ENCODE measurements at places on chromosomes 6 and 20.

- no peak for DNase-seq
Measured at GRCh38 chr20:36653456-36653855, 7.5 kb upstream of the SLA2 start.

DNA sequence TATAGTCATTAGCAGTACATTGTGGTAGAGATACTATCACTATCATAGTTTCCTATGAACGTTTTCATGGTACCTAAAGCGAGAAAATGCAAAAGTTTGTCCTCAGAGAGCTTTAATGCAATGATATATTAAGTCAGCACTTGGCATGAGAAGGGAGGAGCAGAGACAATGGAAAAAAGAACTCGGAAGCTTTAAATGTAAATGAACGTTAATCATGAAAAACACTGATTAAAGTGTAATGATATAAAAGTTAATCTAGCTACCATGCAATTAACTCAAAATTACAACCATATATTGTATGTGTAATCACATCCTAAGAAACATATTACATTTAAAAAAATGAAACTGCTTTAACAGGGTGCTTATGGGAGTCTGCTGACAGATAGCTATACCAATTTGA is 282.7 kb downstream of the HDGFL1 start:
- no peak for DNase-seq

DNA sequence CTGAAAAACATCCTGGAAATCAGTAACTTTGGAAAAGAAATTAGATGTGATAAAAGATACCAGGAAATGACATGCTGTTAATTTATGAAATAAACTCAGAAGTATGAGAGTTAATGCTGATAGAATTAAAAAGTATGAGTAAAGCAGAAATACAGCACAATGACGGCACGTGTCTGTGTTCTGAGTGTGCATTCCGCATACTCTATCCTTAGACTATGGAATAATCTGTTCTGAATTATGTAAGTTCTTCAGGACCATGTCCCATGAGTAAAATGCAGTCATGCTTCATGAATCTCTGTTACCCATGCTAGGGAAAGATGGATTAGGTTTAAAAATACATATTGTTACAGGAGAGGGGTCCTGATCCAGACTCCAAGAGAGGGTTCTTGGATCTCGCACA is 21.7 kb downstream of the HECA start:
- DNase-seq, result no peak

GRCh38 chr6:31768363-31769257 is 6.2 kb downstream of the SAPCD1 start:
- no peak for DNase-seq

GRCh38 chr6:136599329-136600011 is 49.2 kb upstream of the MAP7 start:
- DNase-seq, result no peak

- no peak for DNase-seq
Measured at GRCh38 chr6:43614396-43614730, 14.7 kb downstream of the GTPBP2 start.

DNA sequence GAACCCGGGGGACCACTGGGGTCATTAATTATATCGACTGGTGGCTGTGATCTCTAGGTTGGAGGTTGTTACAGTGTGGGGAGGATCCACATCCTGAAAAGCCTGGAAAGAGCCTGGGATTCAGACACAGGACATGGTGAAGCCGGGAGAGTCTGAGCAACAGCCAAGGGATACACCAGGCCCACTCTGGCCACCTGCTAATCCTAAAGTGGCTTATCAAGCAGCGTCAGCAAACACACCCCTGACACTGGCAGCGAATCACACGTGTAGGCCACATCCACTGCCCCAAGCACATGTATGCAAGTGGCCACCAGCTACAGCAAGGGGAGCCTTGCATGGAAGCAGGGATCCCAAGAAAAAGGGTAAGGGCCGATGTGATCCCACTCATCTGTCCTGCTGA is 41.0 kb downstream of the GFOD1 start:
- no peak for DNase-seq

DNA sequence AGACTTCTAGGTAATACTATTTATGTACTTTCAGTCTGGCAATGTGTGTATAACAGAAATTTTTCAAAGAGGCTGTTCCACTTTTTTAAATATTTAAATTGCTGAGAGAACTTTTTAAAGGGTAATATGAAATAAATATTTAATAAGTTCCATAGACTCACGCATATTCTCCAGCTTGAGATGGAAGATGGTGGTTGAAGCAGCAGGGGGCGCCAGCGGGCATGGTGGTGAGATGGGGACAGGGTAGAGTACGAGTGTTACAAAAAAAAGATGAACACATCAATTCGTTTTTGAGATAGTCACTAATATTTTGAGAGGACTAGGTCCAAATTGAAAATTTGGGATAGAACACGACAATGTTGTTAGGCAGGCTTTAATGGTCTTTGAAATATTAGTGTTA is 68.4 kb downstream of the RSPO3 start:
- DNase-seq, result peak; percentile 60

DNA sequence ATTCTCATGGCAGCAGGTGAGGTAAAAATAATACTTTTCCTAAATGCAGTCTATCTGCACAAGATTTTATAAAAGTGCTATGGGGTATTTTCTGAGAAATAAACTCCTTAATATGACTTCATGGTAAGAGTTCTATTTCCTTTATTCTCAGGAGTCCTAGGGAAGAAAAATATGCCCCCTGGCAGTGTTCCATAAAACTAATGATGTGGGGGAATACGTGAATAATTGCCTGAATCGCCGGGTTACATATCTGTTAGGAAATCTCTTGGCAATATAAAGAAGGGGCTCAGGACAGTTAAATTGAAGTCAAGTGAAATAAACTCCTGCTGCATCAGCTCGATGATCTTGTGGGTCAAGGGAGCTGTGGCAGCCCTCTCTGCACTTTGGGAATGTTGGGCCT is 229.7 kb downstream of the MAFB start:
- DNase-seq, result no peak

GRCh38 chr20:38579921-38580320 is 1.1 kb upstream of the ADIG start:
- no peak for DNase-seq

DNA sequence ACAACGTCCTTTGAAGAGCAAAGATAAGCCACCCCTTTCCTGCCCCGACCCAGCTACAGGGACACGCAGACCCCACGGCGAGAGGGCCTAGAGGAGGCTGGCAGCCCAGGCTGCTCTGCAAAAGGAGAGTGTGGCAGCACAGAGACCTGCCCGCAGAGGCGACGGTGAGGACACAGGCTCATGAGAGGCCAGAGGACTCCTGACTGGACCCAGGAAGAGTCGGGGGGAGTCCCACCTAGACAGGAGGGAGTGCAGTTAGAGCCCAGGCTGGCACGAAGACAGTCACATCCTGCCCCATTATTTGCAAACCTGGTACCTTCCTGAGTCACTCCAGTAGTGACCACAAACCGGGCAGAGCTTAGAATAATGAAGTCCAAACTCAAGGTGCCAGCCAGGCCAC is 227.7 kb upstream of the CDH4 start:
- DNase-seq, result no peak

DNA sequence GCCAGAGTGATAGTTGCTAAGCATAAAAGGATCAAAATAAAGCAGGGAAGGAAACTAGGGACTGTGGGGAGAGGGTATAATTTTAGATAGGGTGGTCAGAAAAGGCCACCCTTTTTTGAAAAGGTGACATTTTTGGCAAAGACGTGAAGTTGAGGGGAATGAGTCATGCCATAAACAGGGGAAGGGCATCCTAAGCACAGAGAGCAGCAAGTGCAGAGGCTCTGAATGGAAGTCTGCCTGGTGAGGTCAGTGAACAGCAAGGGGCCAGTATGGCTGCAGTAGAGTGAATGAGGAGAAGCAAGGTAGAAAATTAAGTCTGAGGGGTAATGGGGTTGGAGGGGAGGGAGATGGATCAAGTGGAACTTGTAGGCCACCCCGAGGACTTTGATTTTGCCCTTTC is 2.4 kb downstream of the KLC4 start:
- no peak for DNase-seq

DNA sequence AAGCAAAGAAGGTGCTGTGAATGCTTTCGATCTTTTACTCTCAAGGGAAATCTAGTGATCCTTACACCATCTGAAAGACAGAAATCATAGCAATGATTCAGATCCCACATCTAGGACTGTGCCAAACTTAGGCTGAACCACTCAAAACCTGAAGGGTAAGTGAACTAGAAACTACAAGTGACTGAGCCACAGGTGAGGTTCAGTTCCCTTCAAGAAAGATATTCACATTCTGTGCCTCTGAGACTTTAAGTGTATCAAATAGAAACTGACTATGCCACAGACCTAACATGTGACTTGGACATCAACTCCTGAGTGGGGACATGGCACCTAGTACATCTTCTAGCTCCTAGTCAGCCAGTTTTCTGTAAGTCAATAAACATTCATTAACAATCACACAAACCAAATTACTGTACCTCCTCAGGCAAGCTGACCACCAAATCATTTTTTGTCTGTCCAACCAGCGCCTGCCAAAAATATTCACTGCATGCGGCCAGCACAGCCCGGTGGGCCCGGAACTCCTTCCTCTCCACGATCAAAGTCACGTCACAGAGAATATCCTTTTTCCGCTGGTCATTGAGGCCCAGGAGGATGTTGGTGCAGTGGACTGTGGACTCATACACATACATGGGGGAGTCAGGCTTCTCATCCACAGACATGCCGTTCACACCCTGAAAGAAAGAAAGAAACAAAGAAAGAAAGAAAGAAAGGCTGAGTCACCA is 114.1 kb downstream of the GJA10 start:
- DNase-seq, result no peak

- no peak for DNase-seq
Measured at GRCh38 chr6:24909241-24910216, 26.2 kb downstream of the RIPOR2 start.

DNA sequence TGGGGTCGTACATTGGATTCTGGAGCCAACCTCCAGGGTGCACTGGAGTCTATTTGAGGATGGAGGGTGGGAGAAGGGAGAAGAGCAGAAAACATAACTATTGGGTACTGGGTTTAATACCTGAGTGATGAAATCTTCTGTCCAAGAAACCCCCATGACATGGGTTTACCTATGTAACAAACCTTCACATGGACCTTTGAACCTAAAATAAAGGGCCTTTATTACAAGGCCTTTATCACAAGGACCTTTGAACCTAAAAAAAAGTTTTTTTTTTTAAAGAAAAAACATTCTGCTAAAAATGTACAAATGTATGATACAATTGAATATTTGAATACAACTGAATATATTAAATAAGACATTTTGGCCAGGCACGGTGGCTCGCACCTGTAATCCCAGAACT is 38.1 kb upstream of the ZNF133 start:
- no peak for DNase-seq

GRCh38 chr6:113588646-113589045 is 268.5 kb upstream of the MARCKS start:
- DNase-seq, result no peak

- no peak for DNase-seq
Measured at GRCh38 chr6:141641406-141641805, 491.3 kb upstream of the GJE1 start.

DNA sequence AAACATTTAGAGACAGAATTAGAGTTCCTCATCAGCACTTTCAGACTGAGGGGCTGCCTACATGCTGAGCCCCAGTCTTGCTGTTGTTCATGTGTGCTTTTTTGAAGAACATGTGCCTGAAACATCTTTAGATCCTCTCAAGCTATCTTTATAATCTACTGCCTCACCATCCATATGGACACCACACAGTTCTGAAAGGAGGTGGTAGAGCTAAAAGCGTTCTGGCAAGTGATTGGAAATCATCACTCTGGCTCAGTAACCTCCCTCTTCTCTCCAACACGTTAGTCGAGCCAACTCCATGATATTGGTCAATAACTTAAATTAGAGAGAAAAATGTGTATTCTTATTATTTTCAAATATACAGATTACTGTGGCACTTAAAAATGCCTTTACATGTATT is 40.6 kb downstream of the CLVS2 start:
- DNase-seq, result no peak

DNA sequence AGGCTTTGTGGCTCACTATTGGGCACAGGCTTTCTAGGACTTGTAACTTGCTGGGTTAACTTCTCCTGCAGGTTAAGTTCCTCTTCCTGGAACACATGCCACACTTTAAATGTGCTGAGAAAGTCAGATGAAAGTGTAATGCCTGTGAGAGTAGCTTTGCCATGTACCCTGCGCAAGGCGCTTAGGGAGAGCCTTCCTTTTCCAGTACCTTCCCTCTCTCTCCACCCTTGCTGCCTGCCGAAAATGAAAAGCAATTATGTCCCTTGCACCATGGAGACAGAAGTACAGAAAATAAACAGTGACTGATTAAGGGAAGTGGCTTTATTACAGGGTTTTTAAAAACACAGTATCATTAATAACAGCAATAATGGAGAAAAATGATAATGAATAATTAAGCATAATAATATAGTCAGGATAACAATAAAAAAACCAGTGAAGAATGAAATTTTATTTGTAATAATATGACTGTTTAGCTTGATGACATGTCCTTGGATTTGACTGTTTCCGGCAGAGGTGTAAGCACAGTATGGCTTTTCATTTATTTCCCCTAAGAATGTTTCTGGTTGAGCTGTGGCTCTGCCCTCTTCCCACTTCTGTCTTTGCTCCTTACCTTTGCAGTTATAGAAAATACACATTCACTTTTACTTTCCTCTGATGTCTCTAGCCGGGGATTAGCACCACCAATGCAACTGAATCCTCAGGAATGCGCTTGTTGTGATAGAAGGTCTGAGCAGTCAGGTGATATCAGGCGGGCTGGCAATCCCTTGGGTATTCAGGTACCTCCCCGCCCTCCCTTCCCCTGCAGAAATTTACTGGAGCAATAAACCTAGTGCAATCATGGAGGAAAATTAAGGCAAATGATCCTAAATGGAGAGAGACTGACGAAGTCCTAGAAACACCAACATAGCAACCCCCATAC is 472.3 kb upstream of the CITED2 start:
- peak; percentile 41 for DNase-seq

All from H9 (cell line).